ENCODE measurements at places on chromosomes 3 and 15.

- DNase-seq = no peak
Measured at GRCh38 chr3:87076946-87077345, 86.0 kb upstream of the VGLL3 start.

- DNase-seq = no peak
Measured at GRCh38 chr3:10808974-10809373, 7.1 kb upstream of the SLC6A11 start.

GRCh38 chr3:157447026-157447694 is 10.5 kb downstream of the PTX3 start:
- DNase-seq = no peak

- DNase-seq = no peak
Measured at GRCh38 chr3:52710512-52710911, 4.6 kb downstream of the SPCS1 start.

DNA sequence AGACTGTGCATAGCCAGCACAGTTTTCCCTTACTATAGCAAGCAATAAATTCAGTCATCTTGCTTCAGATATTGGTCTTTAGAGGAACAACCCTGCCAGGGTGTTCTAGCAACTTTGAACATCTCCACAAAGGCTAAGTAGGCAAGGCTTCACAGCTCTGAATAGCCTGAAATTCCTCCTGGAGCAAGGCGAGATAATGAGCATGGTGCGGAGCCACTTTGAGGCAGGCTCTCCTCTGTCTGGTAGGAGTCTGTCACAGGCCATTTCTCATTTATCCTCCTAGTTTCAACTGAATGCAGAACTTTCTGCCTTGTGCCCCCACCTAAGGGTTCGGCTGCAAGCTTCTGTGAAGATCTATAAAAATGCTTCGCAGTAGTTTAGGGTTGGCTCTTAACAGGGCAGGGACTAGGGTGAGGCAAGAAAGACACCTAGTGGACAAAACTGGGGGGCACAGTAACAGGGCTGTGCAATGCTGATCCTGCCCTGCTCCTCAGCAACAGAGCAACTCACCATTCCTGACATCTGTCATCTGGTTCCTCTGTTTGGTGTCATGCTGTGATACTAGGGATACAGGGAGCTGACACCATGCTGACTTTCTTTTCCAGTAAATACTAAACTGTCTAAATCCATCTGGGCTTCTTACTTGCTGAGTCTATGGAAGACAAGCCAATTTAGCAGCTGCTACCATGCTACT is 16.6 kb upstream of the EHHADH start:
- peak; percentile 33 for DNase-seq

All from iPS DF 6.9 (cell line).